Suppressor macrophage treated with lipopolysaccharide for 1 hour (primary cell): ENCODE measurements at places on chromosomes 2 and 18.

DNA sequence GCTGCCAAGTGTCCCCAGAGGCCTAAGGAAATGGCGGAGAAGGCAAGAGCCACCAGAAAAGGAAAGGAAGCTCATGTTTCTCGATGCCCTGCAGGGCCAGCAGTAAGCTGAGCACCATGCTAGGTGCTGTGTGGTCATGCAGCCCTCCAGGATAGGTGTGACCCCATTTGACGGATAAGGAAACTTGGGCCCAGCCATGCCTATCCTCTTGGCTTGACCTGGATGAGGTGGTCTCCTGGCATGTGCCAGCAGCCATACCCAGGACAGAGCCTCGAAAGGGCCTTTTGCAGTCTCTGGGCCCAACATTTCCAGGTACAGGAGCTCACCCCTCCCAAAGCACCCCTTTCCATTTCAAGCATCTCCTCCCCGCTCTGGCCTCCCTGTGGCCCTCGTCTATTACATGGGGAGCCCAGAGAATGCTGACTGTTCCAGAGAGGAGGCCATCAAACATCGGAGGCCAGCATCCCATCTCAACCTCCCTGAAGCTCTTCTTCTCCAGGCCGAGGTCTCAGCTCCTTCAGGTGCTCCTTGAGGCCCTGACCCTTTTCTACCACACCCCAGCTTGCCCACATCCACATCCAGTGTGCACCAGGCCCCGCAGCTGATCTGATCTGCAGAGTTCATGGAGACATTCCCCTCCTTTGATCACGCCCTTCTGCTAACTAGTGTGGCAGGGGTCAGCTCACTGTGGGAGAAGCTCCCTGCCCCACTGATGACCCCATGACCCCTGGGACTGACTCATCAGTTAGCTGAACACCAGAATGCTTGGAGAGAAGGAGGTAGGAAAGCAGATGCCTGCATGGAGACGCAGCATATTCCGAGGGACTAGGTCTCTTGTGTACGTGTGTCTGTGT lies 208.4 kb downstream of the TNS1 start:
- no peak for DNase-seq

GRCh38 chr2:62642429-62643099 lies 62.9 kb upstream of the EHBP1 start:
- no peak for DNase-seq

GRCh38 chr2:1664076-1664605 lies 80.2 kb downstream of the PXDN start:
- DNase-seq: no peak

DNA sequence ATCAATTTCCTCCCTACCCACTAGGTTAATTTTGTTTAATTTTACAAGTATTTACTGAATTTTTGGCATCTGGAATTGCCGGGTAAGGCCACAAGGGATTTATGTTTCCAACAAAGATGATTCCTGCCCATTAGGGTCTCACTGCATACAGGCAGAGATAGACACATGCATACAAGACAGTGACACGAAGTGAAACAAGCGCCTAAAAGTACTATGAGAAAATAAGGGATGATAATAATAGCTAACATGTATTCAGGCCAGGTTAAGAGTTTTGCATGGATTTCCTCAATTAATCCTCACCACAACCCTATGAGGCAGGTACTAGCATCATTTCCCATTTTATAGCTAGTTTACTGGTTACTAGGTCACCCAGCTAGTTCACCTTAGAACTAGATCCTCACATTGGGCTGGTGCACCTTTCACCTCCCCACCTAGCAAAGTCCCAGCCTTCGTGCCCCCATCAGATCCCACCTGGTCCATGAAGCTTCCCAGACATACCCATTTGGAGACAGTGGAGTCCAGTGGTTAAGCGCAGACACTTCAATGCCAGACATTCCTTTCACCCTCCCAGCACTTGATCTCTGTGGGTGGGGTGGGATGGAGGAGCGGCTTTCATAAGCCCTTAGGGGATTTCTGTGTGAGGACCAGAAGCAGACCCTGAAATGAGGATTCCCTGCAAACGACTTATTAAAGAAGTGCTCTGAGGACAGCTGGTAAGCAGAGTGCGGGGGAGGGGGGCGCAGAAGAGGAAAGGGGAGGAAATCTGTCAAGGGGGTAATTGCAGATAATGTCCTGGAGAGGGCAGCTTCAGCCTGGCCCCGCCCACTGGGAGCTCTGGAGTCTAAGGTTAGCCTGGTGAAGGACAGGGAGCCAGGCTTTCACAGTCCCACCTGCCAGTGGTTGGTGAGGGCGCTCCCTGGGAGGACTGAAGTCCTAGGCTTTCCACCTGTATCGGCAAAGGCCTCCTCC lies 5.8 kb upstream of the DGUOK start:
- peak; percentile 49 for DNase-seq

DNA sequence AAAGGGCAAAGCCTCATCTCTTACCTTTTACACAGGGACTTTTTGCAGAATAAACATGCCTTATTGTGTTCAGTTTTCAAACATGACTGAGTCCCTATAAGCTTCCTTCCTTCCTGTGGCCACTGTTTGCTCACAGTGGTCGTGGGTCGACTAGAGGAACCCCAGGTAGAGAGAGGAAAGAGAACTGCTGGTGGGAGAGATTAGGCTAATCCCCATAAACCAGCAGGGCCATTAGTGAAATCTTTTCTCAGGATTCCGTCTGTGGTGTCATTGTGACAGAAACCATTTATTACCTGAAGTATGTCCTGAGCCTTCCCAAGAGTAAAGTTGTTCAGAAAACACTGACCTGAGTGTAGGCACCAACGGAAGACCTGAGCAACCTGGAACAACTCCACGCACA lies 21.3 kb upstream of the BOD1L2 start:
- DNase-seq: no peak

DNA sequence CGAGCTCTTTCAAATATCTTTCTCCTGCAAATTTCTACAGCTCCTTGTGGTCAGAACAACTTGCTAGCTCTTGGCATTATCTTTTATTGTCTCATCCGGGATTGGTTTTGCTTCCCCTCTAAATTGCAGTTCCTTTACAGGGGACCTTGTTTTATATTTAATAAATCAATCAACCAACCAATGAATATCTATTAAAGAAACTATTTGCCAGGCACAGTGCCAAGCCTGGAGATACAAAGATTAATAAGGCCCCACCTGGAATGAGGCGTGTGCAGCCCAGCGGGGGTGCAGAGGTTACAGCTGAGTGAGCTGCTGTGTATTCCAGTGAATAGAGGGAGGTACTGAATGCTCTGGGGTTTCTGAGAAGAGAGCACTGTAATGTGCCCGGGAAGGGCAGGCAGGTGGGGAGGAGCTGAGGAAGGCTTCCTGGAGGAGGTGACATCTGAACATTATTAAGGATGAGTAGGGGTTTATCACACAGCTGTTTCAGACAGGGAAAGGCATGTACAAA lies 51.8 kb downstream of the LIPG start:
- DNase-seq: no peak

GRCh38 chr18:68791801-68792200 lies 6.1 kb upstream of the CCDC102B start:
- DNase-seq: no peak

DNA sequence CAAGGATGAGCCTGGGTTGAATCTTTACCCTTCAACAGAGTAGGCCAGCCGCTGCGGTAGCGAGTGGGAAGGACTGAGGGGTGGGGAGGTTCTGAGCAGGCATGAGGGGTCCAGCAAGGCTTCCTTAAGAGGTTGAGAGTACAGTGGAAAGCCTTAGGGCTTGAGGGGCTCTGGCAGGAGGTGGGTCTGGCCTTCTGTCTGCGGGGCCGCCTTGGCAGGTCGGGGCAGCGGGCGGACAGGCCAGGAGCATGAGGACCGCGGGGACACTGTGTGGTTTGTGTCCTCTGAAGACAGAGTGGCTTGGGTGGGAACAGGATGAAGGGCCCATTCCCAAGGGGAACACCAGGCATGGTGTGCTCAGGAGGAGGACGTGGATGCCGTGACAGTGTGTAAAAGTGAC lies 250.3 kb downstream of the AGAP1 start:
- DNase-seq: no peak

GRCh38 chr2:231699006-231699405 lies 9.3 kb upstream of the PTMA start:
- DNase-seq: no peak

GRCh38 chr2:191404568-191404991 lies 159.4 kb downstream of the MYO1B start:
- no peak for DNase-seq

DNA sequence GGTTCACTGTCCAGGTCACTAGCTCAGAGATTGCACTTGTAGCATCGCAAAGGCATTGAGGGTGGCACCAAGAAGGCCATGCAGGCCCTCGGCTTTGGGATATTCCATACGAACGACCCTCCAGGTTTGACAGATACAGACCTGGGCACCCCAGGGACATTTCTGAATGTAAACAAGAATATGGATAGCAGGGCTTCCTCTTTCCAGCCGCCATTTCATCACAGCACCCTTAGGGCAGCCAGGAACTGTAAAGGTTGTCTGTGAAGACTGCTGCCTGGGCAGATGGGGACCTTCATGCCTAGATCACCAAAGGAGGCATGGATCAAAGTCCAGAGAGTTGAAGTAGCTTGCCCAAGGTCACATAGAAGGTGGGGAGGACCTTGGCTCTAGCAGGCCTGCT lies 70.5 kb downstream of the ACTR2 start:
- no peak for DNase-seq

DNA sequence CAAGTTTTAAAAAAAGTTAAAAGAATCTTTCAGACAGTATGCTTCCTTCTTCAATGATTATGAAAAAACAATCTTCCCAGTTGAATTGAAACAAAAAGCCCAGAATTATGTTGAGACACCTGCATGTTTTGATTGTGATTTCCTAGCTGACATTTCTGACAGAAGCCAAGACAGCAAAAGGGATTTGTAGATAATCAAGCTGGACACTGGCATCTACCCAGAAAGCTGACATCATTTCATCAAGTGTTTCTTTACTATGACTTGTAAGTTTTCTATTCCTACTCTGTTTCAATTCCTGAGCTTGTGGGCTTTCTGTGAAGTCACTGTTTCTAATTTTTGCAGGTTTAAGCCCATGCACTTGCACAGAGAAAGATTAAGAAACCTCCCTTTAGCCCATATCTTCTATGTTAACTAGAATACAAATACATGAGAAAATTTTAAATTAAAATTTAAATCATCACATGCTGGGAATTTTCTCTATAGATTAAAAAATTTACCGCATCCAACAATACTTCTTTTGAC lies 82.9 kb upstream of the CCDC85A start:
- DNase-seq: no peak

DNA sequence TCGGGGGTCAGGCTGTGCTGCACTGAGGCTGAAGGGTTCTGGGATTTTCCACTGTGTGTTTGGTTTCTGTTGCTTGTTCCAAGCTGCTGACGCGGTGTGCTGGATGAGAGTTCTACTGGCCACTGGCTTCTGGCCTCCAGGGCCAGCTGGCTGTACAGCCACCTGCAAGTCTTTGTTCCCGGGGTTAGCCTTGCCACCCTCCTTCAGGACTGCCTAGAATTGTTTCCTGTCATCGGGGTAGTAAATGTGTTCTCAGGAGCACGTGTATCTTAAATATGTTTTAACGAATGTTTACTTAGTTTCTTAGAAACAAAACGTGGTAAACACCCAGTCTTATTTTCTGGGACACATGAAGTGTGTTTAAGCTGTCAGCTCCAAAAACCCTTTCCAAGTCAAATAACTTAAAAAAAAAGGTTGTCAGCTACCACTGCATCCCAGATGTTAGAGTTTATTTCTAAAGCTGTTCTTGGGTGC lies 231.2 kb downstream of the AGAP1 start:
- no peak for DNase-seq

DNA sequence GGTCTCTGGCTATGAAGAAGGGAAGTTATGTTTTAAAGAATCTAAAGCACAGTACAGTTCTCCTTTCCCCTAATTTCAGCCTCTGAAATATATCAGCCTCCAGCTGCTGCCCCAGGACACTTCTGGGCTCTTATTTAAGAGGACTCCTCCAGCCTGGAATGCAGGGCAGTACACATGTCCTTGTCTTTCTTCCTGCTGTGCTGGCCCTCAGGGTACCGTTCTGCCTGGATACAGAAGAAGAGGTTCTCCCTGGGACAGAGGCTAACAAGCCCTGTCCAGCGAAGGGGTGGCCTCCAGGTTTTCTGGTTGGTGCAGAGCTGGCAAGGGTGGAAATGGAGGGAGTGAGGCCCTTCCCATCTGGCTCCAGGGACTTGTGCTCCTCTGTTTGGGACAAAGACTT lies 22.1 kb downstream of the MLPH start:
- no peak for DNase-seq

DNA sequence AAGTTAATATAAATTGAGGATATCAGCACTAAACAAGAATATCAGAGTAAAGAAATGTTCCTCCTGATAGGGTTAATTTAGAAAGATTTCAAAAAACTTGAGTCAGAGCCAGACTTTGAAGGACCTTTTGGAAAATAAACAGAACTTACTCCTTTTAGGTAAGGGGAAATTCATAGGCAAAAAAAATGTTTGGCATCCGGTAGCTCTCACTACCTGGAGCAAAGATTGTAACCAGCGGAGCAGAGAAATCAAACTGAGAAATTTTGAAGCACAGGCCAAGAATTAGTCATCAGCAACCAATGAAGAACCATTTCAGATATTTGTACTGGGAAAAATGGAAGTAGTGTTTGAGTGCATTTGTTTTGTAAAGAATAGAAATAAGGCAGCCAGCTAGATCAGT lies 113.0 kb downstream of the ICA1L start:
- no peak for DNase-seq

GRCh38 chr18:51049137-51049536 lies 19.1 kb downstream of the SMAD4 start:
- no peak for DNase-seq

DNA sequence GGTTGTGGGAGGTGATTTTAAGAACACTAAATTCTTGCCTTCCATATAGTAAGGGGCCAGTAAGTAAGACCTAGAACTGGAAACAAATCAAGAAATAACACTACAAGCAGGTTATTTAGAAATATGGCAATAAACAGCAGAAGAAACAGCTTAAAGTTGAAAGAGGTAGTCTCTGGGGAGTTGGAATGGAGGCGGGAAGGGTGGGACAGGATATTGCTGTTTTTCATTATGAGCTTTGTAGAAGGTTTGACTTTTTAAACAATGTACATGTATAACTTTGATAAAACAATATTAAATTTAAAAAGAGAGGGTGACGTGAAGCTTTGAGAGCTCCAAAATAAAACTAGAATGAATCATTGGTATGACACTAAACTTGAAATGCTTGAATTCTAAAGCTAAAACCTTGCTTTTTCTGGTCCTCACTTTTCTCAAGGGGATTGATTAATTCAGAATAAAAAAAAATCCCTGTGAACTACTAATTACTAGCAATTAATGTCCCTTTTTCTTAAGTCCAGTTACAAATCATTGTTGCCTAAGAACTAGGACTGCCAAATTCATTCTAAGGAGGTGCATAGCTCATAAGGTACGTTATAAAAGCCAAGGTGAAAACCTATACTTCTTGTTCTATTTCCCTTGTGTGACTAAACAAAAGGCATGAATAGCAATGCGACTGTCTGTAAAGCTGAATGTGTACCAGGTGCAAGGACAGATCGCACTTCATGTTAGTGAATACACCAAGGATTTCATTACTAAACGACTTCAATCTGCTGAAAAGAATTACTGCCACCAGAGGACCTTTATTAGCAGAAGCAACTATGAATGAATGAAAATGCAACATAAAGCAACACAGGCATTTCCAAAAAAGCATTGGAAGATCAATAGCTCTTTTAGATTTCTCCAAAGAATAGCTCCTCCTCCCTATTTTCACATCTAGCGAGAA lies 177.5 kb downstream of the RBM43 start:
- DNase-seq: no peak

GRCh38 chr2:96927405-96928171 lies 57.7 kb upstream of the SEMA4C start:
- no peak for DNase-seq
